ENCODE measurements at places on chromosomes 2 and 18.

DNA sequence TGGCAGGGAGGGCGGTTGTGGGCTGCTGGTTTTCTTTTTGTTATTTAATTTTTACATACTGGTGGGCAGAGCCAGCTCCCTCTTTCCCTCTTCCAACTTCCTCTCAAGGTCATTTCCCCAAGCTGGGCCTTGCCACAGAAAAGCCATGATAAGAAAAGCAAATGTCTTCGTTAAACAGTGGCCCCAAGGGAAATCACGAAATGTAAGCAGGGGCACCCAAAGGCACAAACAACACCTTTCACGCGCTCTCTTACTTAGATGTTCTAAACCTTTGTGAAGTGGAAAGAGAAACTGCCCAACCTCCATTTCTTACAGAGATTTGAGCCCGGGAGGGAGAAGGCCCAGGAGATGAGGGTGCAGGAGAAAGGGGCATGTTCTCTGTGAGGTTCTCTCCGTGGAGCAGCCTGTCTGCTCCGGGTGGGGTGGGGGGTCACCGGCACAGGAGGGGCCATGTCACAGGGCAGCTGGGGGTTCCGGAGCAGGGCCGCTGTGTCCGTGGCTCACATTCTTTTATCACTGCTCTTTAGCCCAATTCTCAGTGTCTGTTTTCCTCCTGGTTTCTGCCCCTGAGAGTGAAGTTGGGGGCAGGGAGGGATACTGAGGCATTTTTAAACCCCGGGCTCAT is 190.7 kb upstream of the GATA6 start:
- DNase-seq: no peak

GRCh38 chr2:233228376-233228775 is 23.1 kb upstream of the ATG16L1 start:
- no peak for DNase-seq

GRCh38 chr2:17353263-17353662 is 165.0 kb downstream of the RAD51AP2 start:
- no peak for DNase-seq

- DNase-seq: no peak
These were observed 34.4 kb upstream of the AAK1 start for GRCh38 chr2:69677914-69678313.

DNA sequence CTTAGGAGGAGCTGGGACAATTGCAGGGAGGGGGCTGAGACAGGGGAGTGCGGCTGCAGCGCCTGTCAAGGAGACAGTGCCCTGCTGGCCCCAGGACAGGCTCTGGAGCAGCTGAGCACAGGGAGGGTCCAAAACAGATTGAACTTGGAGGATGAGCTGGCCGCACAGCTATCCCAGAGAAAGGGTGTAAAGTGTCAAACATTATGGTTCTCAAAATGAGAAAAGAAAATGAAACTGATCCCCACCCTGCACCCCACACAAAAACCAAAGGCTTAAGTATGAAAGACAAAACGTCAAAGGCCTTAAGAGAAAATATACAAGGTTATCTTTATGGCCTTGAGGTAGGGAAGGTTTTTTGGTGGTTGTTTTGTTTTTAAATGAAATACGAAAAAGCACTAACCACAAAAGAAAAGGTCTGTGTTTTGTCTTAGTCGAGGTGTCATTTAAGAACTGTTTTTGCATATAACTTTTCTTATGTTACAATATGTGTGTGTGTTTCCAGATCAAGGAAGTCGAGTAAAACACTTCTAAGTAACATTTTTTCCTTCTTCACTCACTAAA is 111.8 kb downstream of the HDAC4 start:
- DNase-seq: no peak

- DNase-seq: no peak
These were observed 51.9 kb upstream of the POMC start for GRCh38 chr2:25220313-25220712.

DNA sequence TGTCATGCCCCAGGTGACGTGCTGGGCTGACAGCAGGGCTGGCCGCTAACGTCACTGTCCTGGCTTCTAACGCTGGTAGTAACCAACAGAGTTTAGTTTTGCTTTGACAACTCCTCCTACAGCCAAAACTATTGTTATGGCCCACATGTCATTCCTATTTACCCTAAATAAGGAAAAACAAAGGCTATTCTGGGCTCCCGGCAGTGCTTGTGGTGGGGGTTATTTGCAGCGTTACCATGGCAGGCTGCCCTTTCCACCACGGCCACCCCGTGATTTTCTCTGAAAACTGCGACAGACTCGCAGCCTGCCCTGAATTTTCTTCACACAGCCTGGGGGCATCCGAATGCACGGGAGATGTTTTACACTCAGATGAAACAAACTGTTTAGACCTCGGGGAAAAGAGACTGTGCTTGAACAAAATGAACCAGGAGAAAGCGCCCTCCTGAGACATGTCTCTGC is 115.2 kb downstream of the FAM210A start:
- DNase-seq: peak; percentile 43

GRCh38 chr2:46722142-46722541 is 193.5 kb downstream of the MCFD2 start:
- DNase-seq: no peak

DNA sequence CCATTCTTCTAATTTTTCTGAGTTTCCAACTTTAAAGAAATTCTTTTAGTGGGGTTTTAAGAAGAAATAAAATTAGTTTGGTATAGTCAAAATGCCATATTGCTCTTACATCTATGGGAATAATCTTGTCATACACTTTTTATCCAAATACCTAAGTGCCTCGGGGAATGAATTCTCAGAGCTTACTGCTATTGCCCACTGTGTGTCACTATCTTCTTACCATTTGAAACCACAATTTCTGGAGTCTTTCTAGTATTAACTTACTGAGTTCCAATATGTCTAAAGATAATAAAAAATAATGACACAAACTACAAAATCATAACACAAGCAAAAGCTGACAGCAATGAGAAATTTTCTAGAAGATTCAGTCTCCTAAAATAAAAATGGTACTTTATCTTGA is 23.7 kb upstream of the DNAH6 start:
- no peak for DNase-seq

DNA sequence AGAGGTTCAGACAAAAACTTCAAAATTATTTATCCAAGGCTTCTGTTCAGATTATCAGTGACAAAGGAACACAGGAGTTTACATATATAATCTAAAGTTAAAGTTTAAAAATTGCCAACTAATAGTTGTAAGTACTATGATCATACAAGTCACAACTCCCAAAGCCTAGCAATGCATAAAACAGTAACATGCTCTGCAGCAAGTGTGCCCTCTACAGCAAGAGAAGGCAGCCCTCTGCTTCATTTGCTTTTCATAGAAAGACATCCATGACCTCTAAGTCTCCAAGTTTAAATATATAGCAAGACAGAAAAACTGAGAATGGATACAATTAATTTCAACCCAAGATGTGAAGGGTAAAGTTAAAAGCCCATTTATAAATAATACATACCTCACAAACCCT is 13.3 kb downstream of the RAB1A start:
- DNase-seq: no peak

DNA sequence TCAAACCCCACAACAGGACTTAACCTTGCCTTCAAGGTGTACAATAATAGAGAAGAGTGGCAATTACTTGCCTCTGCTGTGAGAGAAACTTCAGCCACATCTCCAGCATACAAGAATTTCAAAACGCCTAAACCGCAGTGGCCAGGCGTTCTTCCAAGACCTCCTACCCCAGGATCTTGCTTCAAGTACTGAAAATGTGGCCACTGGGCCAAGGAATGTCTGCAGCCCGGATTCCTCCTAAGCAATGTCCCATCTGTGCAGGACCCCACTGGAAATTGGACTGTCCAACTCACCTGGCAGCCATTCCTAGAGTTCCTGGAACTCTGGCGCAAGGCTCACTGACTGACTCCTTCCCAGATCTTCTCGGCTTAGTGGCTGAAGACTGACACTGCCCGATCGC is 2.8 kb upstream of the CYB5A start:
- DNase-seq: no peak

DNA sequence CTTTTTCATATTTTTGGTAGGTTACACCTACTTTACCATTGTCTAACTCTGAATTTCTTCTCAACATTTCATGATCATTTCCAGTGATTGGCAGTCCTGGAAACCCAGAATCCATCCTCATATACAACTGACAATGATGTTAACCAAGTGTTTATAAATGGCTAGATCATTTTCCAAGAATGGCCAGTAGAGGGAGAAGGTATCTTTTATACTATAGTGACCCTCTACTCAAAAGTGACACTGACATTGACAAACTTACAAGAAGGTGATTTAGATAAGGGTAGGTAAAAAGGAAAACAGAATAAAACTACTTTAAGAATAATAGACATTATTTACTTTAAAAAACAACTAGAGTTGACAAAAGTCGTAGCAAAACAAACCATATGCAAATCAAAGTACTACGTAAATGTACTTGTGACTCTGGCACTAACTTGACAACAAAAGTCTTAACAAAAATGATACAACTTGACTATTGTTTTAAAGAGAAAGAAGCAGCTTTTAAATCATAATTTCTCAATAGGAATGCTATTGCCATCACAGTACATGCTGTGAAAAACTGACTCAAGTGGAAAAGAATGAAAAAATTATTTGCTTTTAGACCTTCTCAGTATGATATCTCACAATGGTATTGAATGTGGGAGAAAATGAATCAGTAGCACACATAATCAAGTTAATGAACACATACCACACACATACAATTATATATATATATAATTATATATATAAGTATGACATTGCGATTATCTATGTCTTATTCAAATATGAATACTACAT is 76.6 kb upstream of the GRB14 start:
- peak; percentile 10 for DNase-seq

GRCh38 chr2:881204-881918 is 69.3 kb upstream of the SNTG2 start:
- no peak for DNase-seq

Measured in large intestine (tissue), 12 donors.